ENCODE measurements at places on chromosomes 2 and 18.

DNA sequence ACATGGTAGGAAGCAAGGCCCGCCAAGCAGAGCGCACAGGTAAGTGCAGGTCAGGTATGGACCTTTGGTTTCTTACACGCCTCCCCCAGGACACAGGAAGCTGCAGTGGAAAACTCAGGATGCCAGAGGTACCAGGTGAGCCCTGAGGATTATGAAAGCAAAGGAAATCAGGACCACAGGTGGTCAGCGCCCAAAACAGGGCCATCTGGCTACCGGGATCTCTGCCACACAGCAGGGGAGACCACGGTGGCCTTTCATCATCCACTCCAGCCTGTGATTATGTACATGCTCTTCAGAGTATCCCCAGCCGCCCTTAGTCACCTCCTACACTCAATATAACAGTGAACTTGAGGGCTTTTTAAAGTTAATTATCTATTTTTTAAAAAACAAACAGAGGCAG is 125.5 kb upstream of the EPC2 start:
- ATAC-seq, result no peak

DNA sequence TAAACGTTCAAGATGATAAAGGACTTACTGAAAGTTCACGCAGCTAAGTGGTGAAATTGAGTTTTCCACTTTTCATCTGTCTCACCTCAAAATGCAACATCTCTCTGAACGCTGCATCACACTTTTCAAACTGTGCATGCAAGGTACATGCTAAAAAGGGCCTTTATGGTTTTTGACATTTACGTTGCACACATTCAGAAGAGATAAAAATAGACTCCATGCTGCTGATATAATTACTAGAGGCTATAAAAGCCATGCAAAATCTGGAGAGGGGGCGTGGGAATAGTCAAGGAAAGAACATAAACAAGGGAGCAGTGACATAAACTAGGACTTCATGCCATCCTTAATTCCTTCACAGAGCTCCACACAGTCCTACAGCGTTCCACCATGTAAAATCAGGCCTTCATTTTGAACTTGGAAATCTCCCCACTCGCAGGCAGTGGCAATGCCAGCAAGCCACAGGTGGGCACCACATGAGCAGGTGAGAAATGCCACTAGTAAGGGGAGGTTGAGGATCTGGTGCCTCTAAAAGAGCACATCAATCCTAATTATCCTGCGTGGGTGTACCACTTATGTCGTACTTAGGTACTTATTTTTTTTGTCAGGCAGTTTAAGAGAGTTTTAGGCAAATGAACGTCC is 71.4 kb downstream of the ZEB2 start:
- no peak for ATAC-seq

DNA sequence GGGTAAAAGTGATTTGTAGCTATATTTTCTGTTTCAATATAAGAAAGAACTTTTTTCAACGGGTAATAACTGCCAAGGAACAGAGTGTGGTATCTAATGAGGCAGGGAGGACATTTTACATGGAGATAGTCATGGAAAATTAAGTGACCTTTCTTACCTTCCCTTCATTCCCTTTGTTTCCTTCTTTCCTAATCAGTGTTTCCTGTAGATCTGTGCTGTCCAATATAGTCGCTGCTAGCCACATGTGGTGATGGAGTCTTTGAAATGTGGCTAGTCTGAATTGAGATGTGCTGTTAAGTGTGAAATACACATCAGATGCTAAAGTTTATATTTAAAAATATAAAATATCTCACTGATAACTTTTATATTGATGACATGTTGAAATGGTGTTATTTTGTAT is 81.8 kb downstream of the BABAM2 start:
- ATAC-seq, result no peak

DNA sequence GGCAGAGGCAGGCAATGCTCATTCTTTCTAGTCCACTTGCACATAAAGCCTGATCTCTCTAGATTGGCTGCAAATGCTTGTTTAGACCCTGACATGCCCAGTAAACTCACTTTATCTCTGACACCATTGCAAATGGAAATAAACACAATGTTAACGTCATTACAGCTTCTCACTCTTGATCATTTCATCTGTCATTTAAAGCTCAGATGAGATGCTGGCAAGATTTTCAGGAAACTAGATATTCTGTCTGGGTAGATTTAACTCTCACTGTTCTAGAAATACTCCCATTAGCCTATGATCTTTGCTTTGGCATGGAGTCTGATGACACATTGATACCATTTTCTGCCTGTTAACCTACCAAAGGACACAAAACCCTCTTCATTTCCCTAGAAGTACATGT is 320.7 kb upstream of the HNRNPA3 start:
- no peak for ATAC-seq

- no peak for ATAC-seq
Observed at GRCh38 chr2:26465981-26466471, 11.9 kb downstream of the OTOF start.

DNA sequence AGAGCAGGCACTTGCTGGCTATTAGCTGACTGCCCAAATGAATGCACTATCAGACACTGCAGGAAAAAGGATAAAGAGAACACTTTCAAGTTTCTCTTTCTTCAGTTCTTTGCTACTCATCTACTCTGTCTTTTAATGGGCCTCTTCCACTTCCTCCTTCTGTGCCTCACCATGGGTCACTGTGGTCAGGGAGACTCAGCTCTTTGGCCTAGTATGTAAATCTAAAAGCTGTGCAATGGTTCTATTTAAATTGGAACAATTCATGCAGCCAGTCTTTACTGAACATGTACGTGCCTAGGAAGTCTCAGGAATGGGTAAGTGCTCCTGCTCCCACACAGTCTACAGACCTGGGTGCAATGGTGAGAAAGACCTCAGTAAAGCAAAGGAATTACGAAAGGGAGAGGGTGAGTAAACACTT is 79.1 kb upstream of the DNMT3A start:
- peak; percentile 43 for ATAC-seq

GRCh38 chr2:189000221-189000620 is 26.0 kb downstream of the COL3A1 start:
- no peak for ATAC-seq

DNA sequence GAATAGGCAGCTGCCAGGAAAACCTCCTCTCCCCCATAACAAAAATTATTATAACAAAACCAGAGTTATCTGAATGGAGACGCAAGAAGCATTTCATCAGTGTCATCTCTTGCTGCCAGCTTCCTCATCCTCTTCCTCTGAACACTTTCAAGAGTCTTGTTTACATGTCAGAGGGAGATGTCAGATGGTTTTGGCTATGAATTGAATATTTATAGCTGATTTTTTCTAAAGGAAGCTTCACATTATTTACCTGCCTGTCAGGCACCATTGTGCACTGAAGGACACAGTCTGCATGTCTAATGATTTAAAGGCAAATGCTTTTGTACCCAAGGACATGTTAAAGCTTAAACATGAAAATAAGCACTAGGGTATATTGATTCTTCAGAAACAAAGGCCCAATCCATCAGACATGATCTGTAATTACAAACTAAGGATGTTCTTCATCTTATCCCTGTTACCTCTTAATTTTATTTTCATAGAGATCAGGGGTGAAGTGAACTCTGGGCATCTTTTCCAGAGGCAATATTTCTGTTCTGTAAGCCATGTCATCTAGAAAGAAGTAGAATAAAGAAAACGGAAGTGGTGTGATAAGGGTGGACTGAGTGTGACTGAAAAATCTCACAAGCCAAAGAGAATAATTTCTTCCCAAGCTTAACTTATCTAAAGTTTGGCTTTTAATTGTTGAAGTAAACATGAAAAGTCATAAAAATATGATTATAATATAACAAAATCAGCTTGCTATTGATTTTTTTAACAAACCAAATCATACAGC is 168.7 kb downstream of the ANKRD44 start:
- no peak for ATAC-seq

GRCh38 chr2:129192117-129192516 is 787.3 kb upstream of the RAB6C start:
- no peak for ATAC-seq

DNA sequence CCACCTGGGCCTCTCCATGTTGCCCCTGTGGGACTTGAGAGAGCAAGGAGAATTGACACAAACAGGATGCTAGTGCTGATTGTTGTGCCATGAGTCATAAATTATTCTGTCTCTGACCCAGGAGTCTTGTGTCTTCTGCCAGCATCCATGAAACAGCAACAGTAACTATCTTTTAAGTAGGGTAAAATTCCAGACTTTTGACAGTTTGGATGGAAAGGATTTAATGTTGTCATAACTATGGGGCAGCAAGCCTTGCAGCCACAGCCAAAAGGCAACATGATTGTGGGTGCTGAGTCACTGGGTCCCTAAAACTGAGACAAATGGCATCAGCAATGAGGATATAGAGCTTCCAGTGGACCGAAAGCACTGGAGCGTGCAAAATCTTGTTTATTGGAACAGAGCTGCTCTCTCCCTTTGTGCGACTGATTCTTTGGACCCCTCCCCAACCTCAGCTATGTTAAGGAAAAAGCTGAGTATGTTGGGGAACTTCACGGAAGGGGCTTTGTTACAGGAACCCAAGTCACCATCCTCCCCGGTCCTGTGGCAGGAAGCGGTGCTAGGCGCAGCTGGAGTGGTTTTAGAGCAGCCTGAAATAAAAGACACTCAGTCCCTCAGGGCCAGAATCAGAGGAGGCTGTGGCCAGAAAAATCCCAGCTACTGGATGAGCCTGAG is 9.6 kb upstream of the ITPRIPL1 start:
- no peak for ATAC-seq

DNA sequence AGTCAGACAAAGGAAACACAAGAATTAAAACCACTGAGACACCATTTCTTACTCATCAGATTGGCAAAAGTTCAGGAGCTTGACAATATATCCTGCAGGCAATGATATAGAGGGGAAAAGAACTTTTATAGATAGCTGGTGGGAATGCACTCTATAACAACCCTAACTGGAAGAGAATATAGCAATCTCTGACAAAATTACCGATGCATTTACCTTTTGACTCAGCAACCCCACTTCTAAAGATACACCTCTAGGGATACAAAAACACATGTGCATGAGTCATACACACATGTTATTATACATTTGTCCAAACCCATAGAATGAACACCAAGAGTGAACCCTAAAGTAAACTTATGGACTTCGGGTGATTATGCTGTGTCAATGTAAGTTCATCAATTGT is 79.4 kb upstream of the SRD5A2 start:
- no peak for ATAC-seq

GRCh38 chr2:200749631-200750322 is 61.9 kb upstream of the BZW1 start:
- ATAC-seq, result no peak

Measured in esophagus mucosa (tissue), 1 donor.